ENCODE measurements at places on chromosomes 5 and 9.

- DNase-seq, result peak; percentile 76
Measured at GRCh38 chr9:131393622-131394463, at the start of gene PRRC2B. Gene PRRC2B, plus strand, starts transcription at chr9:131394086. Its CDS starts 36,059 bp downstream, at chr9:131430145.

DNA sequence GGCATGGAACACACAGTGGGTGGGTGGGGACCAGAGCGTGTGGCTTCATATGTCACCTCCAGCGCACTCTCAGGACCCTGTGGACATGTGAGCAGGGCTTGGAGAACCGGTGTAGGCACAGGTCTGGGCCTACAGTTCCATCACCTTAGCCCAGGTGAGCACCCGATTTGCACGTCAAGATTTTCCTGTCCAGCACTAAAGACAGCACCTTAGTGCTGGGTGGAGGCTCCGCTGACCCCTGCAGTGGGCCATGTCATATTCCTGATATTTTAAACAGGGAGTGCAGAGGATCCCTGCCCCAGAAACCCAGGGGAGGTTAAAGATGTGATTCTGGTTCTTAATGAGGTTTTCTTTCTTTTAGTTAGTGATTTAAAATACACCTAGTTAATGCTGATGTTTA lies 356.0 kb upstream of the IRX4 start:
- no peak for DNase-seq

DNA sequence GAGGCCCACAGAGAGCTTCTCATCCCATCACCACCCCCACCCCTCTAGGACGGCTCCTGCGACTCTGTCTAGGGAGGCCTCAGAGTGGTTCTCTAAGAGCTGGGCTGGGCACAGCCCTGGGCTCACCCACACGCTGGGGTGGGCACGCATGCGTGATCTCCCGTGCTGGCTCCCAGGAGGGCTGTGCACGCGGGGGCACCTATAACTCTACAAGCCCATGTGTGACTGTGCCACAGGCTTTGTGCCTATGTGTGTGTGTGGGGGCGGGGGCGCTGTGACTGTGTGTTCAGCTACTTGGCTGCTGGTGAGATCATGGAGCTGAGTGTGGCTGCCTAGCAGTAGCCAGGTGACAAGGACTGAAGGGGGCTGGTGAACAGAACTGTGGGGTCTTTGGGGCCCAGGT lies 32.2 kb downstream of the NDUFA8 start:
- no peak for DNase-seq

GRCh38 chr5:58410441-58410840 lies 49.4 kb downstream of the PLK2 start:
- peak; percentile 6 for DNase-seq

DNA sequence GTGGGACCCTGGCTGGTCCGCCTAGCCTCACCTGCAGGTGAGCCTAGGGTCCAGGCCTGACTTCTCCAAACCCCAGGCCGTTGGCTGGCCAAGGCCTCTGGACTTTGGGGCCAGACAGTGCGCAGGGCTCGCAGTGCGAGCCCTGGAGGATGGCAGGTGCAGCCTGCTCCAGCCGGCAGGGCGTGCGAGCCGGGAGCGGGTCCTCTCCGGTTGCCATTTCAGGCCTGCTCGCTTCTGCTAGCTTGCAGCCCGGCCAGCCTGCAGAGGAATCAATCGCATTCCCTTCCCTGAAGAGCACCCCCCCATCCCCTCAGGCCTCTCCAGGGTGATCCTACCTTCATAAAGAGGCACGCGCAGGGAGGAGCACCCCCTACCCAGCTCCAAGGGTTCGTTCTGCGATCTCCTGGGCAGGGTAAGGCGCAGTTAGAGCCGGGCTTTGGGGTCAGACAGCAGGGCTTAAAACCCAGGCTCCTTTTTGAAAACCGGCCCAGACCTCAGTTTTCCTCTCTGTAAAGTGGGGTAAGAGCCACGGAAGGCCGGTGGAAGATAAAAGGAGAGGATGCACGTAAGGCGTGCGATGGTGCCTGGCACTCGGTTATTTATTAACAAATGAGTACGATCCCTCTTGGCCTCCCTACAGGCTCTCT lies 6.2 kb downstream of the BARHL1 start:
- DNase-seq, result no peak

Measured in DMS153 (cell line).